ENCODE measurements at places on chromosomes 2 and 18.

- no peak for DNase-seq
Observed at GRCh38 chr2:189613077-189613636, 32.6 kb upstream of the SLC40A1 start.

GRCh38 chr2:8598295-8599165 is 83.3 kb upstream of the ID2 start:
- no peak for DNase-seq

DNA sequence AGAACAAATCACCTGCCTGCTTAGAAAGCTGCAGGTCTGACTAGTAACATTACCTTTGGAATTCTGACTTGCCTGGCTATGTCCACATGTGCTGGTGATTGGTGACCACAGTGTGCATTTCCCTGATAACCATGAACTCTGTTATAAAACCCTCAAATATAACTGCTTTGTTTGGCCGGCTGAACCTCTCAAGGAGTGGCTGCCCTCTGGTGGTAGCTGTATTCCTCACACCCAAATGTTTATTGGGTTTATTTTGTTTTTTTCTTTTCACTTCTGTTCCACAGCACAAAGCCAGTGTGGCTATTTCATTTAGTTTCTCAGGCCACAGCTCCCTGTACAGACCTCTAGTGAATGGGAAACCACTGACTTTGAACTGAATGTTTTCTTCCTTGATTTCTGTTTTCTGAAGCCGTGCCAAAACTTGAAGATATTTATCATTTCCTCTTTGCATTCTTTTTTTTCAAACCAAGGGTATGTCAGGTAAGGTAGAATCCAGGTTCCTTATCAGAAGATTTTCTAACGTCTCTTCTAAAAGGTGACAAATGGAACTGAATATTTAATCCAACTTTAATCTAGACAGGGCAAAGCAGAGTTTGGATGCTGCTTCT is 549.0 kb upstream of the VRK2 start:
- DNase-seq: peak; percentile 26

GRCh38 chr2:54635554-54636152 is 87.8 kb upstream of the EML6 start:
- no peak for DNase-seq

GRCh38 chr2:53829273-53829979 is 30.3 kb downstream of the GPR75 start:
- peak; percentile 21 for DNase-seq

GRCh38 chr2:54864096-54864495 is 140.6 kb downstream of the EML6 start:
- no peak for DNase-seq

- DNase-seq: no peak
Observed at GRCh38 chr2:137976274-137976673, 12.0 kb downstream of the HNMT start.

DNA sequence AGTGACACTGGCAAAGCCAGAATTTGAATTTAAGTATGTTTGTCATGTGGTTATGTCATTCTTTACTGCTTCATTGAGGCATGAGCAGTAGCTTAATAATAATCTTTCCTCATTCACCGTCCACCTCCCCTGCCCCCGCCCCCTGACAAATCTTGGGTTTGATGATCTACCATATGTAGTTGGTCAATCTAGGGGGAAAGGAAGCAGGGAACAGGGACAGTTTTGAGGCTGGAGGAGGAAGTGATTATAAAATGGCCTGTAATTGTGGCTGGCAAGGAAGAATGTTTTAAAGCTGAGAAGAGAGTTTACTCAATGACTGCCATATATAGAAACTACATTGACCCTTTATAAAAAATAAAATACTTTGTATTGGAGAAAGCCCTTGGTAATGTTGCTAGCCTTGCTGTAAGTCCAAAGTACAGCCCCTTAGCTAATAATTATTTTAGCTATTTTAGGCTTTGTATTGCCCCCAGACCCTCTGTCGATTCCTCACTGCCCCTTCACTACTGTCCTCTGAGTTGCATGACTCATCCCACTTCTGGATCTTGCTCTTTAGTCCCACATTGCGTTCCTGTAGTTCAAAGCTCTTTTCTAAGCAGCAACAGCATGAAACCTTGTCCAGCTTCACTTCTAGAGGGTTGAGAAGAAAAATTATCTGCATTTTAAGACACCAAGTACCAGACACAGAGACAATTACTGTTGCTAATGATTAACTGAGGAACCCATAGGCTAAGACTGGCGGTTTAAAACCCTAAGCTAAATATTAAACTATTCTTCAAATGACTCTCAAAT is 38.4 kb downstream of the PELI1 start:
- no peak for DNase-seq

DNA sequence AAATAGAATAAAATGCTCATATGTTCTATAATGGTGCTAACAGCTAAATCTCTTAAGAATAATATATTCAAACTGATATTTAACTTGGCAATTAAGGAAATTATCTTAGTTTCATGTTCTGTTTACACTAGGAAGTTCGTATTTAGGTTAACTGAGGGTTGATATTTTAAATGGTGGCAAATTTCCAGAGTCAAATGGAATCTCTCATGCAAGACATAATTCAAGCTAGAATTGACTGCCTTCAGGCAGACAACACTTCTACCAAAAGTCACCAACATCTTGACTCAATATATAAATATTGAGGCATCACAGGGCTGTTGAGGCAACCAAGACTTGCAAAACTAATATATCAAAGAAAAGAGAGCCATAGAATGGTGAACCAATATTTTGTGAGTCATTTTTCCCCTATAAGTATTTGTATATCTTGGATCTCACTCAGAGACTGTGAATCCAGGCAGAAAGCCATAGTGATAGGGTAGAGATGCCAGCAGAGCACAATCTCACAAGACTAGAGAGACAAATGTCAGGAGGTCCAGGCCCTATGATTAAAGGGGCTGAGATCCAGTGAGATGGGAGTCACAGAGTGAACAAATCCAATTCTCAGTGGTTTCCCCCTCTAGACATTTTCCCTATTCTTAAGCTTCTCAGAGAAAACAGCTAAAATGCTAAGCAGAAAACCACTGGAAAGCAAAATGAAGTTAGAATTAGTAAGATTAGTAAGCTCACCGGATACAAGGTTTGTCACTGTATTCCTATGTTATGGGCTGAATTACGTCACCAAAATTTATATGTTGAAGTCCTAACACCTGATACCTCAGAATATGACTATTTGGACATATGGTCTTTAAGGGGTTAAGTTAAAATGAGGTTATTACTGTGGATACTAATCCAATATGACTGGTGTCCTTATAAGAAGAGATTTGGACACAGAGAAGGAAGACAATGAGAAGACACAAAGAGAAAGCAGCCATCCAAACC is 358.2 kb upstream of the UBE2E3 start:
- DNase-seq: no peak

- DNase-seq: peak; percentile 5
Observed at GRCh38 chr2:43605079-43605655, 9.3 kb upstream of the THADA start.

DNA sequence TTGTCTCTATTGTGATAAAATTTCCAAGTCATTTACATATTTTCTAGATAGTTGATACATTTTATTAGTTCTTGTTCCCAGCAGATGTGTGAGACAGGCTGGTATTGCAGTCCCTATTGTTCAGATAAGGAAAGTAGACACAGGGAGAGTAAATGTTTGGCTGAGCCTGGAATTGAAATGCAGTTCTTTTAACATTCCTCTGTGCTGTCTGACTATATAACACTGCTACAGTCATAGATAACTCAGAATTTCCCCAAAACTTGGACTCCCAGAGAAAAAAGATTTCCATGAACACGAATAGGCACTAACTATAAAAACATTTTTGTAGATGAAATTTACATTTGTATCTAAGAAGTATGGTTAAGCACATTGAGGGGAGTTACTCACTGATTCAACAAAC is 71.4 kb downstream of the PLCL1 start:
- DNase-seq: no peak

- DNase-seq: no peak
Observed at GRCh38 chr2:114543236-114543766, 100.9 kb downstream of the DPP10 start.

GRCh38 chr18:74689251-74689650 is 91.6 kb downstream of the ZNF407 start:
- DNase-seq: no peak

DNA sequence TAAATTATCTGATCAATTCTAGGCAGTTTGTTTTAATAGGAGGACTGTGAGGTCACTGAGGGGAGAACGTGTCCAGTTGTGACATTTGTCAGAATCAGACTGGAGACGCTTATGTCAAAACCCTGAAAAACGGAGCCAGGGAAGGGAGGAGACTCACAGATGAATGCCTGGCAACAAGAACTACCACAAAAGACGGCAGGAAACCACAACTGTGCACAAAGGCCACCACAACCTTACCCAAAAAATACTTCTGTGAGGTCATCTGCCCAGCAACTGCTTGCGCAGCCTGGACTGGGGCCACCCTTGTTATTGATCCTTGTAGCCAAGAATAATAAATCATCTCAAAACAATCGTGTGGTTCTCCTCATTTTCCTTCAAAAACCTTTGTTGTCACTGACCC is 173.0 kb upstream of the ALKAL2 start:
- DNase-seq: no peak

- no peak for DNase-seq
Observed at GRCh38 chr2:167212014-167212648, 323.9 kb downstream of the XIRP2 start.

- no peak for DNase-seq
Observed at GRCh38 chr2:240687045-240687740, 4.5 kb upstream of the AQP12A start.

DNA sequence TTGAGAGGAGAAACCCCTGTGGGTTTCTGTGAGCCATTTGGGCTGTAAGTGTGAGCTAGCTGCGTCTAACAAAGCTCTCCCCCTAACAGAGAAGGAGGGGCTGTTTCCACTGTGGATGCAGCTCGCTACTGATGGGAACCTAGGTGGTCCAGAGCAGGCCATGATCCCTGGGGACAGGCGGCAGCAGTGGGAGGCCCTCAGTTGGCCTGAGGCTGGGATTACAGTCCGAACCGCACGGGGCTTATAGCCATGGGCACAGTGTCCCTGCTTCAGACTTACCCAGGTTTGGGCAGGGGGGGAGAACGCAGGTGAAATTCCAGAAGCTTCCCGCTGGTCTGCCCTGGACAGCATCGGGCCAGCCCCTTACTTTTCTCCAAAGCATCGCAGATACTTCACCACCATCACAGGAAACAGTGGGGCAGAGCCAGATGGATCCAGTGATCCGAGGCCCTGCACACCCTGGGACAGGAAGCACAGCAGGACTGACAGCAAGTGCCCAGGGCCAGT is 139.4 kb downstream of the SEPTIN10 start:
- DNase-seq: no peak
